ENCODE measurements at places on chromosomes 2 and 18.

- DNase-seq = peak; percentile 79
Observed at GRCh38 chr2:29920631-29921559, 491 bp downstream of the ALK start.

DNA sequence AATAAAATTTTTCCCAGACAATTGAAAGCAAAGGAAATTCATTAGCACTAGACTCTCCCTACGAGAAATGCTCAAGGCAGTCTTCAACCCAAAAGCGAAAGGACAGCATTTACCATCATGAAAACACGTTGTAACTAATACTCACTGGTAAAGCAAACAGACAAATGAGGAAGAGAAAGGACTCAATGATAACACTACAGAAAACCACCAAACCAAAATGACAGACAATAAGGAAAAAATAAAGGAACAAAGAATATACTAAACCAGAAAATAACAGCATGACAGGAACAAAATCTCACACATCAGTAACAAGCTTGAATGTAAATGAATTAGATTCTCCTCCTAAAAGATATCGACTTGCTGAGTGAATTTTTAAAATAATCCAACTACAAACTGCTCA lies 190.7 kb downstream of the NOL4 start:
- DNase-seq = no peak

DNA sequence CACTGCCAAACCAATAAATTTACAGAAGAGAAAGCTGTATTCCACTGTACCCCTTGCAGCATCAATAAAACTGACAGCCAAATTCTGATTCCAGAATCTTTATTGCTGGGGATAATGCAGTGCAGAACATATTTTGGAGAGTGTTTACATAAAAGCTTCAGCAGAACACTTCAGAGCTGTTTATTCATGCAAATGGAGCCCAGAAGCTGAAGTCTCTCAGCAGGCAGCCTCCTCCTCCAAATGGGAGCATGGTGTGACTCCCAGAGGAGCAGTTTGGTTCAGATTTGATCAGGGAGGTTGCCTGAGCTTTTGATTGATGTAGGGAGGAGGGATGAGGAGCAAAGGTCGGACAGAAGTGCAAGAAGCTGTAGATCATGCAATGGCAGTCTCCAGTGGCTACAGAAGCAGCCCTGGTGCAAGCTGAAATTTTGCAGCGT lies 22.4 kb downstream of the LHCGR start:
- DNase-seq = peak; percentile 35

DNA sequence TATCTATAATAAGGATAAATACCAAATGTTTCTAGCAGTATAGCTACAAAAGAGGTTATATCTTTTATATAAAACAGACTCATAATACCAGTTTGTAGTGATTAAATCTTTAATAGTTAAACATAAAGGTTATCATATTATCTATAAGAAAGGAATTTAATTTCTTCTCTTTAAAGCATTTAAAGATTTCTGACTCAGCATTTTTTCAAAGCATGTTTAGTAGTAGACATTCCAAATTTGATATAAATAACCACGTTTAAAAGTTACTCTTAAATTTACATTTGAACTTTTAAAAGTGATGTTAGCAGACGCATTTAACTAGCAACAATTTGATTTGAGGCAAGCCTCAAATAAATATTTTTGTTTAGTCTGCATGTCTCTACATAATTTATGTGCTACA lies 1508.0 kb upstream of the NXPH2 start:
- DNase-seq = no peak

DNA sequence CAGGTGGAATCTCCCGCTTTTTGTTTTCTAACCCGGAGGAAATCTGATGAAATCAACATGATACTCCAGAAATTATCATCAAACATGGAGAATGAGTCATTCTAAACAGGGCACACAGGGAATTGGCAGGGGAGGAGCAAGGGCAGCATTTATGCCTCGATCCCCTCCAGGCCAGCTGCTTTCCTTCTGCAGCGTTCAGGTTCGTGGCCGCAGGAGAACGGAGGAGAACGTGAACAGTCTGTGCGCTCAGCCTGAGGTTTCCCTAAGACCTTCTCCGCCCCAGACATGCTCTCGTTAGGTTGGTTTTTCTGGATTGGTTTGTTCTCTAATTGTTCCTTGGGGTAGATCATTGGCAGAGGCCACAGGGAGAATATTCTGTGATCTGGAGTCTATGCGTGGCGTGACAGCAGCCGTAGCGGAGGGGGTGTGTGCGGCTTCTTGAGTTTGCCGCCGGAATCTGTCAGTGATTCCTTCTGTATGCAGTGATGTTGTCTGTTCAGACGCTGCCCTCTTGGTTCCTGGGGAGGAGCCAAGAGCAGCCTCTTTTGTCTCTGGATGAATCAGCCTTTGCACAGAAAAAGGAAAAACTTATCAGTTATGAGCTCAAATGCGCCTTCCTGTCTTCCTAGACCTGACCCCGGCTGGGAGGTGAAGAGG lies 75.9 kb downstream of the SH3BP4 start:
- no peak for DNase-seq

DNA sequence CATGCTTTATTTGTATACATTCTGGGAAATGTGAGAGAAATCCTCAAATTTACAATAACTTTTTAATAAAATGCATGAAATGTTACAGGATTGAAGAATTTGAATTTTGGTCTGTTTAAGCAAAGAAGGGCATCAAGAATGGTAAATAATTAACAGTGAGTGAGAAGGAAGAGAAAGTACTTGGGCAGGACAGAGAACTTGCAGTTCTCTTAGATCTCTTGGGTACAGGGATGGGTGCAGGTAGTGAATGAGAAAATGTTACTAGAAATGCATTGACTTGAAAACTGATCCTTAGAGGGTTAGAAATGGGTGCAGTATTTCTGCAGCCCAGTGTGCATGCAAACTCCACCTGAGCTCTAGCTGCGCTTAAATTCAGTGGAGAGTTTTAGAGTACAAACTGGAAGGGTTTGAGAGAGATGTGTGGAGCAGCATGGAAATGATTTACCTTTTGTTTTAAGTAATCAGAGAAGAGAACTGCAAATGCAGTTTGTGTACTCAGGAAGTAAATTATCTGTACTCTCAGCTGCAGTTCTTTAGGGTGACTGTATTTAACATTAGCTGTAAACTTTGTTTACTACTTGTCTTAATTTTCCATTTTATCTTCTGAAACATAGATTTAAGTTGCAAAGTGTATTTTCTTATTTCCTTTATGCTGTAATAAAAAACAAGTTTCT lies 51.0 kb upstream of the RAB27B start:
- DNase-seq = peak; percentile 15

DNA sequence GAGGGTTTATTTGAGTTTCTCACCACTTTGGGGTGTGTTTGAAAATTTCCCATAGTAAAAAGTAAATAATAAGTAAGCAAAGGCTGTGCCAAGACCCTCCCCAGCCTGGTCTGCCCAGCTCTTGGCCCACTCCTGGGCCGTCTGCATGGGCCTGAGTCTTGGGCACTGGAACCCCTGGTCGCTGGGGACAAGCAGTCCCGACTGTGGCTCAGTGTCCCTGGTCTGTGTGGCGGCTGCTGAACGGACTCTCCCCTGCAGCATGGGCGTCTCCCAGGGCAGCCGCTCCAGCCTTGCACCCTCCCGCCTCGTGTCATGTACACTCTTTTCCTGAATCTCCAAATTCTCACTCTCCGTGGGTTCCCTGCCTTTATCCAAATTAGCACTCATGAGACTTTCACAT lies 7.2 kb upstream of the ASPRV1 start:
- DNase-seq = no peak

DNA sequence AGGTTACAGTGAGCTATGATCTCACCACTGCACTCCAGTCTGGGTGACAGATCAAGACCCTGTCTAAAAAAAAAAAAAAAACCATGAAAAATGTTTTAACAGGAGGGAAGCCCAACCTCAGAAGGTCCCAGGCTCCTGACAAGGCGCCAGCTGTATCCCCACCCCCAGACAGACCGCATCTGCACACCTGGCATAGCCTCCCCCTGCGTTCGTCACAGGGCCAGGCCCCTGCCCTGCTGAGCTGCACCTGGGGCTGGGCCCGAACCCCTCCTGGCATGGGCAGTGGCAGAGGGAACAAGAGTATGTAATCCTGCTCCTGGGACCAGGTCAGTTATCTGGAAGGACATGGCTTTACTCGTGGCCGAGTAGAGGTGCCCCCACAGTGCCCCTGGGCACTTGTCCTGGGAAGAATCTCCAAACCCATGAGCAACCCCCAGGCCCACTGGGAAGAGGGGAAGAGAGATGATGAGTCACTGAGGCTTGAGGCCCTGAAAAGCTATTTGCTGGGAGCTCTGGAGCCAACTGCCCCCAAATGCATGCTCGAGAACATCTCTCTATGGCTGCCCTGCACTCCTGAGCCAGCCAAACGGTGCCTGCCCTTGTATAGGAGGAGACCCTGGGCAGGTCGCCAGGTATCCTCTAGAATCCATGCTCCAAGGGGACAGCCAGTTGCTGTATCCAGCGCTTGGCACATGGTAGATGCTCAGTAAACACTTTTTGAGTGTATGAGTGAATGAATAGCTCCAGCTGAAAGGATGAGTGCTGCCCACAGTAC lies 265.5 kb downstream of the ATAD2B start:
- no peak for DNase-seq

- DNase-seq = no peak
Observed at GRCh38 chr2:186714611-186715010, 20.8 kb downstream of the FAM171B start.

DNA sequence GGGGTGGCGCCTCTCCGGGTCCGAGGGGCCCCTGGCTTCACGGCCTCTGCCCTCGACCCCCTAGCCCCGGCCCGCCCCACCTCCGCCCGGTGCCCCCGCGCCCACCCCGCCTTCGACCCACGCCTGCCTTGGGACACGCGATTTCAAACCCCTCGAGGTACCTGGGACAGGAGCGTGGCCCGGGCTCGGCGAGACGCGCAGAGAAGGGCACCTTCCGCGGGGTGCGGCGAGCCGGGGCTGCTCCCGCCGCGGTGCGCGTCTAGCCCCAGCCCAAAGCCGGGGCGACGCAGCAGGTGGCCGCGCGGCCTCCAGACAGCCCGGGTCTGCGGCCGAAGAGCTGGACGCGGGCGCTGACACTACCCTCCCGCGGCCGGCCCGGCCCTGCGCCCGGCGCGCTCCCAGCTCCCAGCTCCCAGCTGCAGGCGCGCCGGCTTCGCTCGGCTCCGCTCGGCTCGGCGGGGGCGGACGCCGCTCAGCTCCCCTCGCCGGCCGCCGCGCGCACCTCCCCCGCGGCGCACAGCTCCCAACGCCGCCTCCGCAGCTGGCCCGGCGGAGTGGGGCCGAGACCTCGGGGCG lies at the start of gene CRACDL:
CRACDL (minus strand) TSS at position 449 of the 576 bp plus-strand sequence. CDS start 89,425 bp downstream, outside the sequence.
- DNase-seq = peak; percentile 58

DNA sequence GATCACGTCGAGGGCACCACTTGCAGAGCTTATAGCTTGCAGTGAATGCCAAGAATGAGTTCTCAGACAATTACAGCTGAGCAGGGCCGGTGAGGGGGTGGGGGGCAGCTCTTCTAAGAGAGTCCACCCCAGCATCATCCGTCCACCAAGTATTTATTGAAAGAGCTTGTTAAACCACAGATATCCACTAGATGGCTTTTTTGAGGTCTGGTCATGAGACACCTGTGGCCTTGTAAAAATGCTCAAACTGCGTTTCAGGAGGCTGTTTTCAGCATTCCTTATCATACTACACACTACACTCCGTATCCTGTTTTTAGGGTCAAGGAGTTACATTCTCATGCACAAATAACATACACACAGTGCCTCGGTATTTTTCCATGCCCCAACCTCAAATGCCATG lies 51.5 kb downstream of the DNAJC10 start:
- no peak for DNase-seq

DNA sequence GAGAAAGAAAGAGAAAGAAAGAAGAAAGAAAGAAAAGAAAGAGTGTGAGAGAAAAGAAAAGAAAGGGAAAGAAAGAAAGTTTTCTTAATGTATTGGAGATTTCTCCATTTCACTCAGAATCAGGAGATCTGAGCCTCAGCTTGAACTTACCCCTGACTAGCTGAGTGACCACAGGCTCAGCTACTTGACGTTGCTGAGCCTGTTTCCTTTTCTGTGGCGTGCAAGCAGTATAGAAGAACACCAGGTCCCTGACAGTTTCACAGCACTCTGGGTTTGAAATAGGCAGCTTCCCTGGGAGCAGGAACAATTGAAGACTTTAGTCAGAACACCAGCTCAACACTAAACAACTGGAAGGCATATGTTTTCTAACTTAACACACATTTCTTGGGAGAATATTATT lies 44.7 kb downstream of the MARCO start:
- DNase-seq = no peak

DNA sequence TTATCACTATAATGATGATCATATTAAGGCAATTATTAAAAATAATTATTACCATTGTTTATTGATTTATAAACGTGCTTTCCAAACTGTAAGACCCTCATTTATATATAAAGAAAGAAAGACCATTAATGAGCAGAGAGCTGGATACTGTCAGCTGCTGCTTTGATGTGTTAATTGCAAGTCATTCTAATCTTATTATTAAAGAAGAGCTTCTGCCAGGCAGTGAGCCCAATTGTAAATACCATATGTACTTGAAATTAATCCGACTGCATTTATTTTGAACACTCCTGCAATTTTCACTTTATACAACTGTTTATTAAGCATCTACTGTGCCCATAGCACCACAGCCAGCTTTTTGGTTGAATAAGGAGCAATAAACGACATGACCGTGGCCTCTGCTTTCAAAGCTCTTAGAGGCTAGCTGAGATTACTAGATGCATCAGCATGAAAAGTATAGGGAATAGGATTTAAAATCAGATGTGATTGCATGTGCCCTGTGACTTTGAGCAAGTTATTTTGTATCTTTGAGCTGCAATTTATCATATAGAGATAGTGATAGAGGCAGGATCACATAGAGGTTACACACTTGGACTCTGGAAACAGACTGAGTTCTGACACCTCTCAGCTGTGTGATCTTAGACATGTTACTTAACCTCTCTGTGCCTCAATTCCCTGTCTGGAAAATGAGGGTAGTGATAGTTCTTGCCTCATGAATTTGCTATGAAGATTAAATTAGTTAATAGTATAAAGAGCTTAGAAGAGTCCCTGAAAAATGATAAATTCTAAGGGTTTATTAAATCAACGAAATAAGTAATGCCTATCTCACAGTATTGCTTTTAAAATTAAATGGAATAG lies 83.4 kb downstream of the MYCN start:
- DNase-seq = no peak

- DNase-seq = no peak
Observed at GRCh38 chr2:29573612-29574011, 347.8 kb downstream of the ALK start.

- DNase-seq = peak; percentile 82
Observed at GRCh38 chr2:231482806-231483391, 18.6 kb upstream of the NCL start.
